ENCODE measurements at places on chromosomes 5 and 9. TPM values are rescaled to one million over a fixed set of nuclear protein-coding genes. Genes with fewer than 3 reads are reported as not detected.
A peak's percentile ranks its signal among the peaks of the same experiment; 100 is the strongest.

SHROOM1 gene
- total RNA-seq: 8.2 TPM

STPG3 gene
- not detected for total RNA-seq

DNA sequence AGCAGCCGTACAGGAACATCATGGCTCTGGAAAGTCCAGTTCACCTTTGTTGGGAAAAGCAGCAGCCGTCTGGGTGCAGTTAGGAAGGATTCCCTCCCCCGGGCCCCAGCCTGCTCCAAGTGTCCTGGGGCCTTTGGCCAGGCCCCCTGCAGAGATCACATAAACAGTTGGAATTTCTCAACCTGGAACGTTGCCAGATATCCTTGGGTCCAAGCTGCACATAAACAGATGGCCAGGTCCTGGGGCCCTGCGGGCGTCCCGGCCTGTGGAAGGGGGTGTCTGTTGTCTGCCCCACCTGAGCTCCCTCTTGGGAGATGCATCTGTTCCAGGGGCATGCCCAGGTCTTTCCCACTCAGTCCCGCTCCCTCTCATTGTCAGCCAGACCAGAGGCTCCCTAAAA is 92.7 kb downstream of the COL5A1 start:
- no peak for DNase-seq

- DNase-seq: no peak
Measured at GRCh38 chr5:25481463-25481862, 836.7 kb upstream of the CDH10 start.

DNA sequence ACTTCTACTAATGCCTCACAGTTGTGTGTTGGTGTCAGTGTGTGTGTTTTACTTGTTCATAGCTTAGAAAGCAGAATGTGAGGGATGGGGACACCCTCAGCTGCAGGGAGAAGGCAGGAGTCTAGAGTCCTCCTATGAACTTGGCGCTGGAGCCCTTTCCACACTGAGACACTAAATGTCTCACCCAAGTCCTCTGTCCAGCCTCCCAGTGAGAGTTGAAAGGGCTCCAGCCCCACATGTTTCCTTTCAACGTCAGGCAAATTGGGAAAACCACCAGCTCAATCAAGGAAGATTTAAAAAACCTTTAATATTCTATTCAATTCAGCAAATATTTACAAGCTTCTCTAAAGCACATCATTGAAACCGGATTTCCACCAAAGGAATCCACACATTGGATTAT is 167.6 kb upstream of the MSX2 start:
- DNase-seq: no peak

DNA sequence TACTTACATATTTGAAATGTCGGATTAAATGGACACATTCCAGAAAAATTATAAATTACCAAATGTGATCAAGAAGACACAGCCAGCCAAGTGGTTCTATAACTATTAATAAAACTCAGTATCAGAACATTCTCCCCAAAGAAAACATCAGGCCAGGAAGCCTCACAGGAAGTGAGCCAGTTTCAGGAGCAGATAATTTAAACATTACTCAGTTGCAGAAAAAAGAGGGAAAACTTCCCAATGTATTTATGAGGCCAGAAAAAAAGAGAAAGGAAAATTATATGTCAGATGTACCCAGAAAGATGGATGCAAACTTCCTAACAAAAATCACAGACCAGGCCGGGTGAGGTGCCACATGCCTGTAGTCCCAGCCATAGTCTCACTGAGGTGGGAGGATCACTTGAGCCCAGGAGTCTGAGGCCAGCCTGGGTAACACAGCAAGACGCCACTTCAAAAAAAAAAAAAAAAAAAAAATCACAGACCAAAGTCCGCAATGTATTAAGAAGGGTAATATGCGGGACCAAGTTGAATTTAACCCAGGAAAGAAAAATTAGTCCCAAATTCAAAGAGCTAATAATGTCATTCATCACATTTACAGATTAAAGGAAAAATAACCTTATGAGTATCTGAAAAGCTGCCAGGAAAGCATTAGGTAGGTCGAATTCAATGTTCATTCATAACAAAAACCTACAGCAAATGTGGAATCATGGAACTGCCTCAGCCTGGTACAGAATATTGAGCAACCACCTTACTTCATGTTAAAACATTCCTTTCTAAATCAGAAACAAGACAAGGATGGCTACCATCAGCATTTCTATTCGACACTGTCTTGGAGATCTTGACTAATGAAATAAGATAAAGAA is 37.2 kb upstream of the NRARP start:
- no peak for DNase-seq

RASGRF2 gene
- total RNA-seq: 1.1 TPM

- DNase-seq: no peak
Measured at GRCh38 chr5:1474866-1475543, 29.8 kb upstream of the SLC6A3 start.

GRCh38 chr5:176716320-176716719 is 69.0 kb downstream of the TSPAN17 start:
- DNase-seq: peak; percentile 82

PIP5K1B gene
- 0.09 TPM for total RNA-seq

- no peak for DNase-seq
Measured at GRCh38 chr9:93577975-93578682, 1.7 kb downstream of the PHF2 start.

GRCh38 chr5:179836225-179837019 is 15.7 kb downstream of the SQSTM1 start:
- peak; percentile 64 for DNase-seq

DNA sequence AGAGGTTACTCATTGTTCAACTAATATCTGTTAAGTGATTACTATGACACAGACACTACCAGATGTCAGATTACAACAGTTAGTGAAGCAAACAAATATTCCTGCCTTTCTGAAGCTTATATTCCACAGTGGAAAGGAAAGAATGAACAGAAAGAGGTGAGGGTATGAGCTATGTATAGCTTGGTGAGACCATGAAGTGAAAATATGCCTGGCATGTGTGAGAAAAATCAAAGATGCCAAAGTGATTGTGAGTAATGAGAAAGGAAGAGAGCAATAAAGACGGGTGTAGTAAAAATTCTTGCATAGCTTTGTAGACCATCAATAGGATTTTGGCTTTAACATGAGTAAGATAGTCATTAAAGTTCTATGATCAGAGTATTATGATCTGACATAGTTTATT is 734.5 kb upstream of the NUDT12 start:
- DNase-seq: no peak

GRCh38 chr5:43315682-43316081 is 2.5 kb upstream of the HMGCS1 start:
- no peak for DNase-seq

DNA sequence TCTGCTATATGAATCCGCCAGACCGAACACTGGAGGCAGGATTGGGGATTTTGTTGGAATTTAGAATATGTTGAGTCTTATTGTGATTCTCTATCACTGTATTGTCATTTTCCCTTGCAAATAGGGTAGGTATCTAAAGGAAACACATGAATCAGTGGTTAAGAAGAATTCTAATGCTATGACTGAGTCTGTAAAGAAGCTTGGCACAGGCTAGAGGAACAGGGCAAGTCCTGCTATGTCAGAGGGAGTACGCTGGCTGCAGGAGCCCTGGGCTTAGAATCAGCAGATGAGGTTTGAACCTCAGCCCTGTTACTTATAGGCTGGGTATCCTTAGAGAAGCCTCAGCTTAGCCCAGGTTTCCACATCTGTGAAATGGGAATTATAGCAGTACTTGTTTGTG is 198.1 kb downstream of the NR3C1 start:
- peak; percentile 90 for DNase-seq

- DNase-seq: peak; percentile 41
Measured at GRCh38 chr9:69120380-69121154, 53.5 kb upstream of the TJP2 start.

GRCh38 chr5:40452874-40453624 is 226.7 kb upstream of the PTGER4 start:
- no peak for DNase-seq

RAB3C gene
- 0.91 TPM for total RNA-seq

DNA sequence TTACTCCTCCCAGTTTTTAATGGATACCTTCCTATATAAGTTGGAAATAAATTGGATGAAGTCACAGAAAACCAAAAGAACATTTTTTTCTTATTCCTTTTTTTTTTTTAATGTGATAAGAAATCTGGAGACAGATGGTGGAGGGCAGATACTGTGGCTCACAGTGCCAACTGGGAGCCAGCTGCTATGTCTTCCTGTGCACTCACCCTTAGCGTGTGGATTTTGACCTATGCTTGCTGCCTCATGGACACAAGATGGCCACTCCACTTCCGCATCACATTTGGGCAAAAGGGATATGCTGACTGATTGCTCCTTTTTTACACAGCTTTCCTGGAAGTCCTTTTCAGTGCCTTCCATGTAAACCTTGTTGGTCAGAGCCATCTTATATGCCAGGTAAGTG is 342.6 kb downstream of the MAN2A1 start:
- no peak for DNase-seq

GRCh38 chr9:127796225-127796813 is 6.4 kb upstream of the FPGS start:
- peak; percentile 61 for DNase-seq

DNA sequence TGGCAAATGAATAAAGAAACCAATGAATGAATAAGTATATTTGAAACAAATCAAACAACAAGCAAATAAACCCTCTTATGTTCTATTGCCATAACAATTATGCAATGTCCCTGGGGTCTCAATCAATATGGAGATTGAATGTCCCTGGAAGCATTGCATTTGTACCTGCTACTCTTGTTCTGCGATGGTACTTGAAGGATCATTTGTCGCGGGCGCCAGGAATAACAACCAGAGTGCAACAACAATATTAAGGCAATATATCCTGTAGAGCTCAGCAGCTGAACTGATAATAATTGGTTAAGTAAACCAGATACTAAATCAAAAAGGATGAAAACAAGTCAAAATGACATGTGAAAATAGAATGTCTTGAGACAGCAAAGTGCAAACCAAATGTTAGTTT is 1001.9 kb upstream of the NUDT12 start:
- no peak for DNase-seq

- no peak for DNase-seq
Measured at GRCh38 chr9:115401756-115402327, 283.9 kb upstream of the TNC start.

FAM114A2 gene
- 23.8 TPM for total RNA-seq

TRIM7 gene
- total RNA-seq: 6.7 TPM

LCN6 gene
- not detected for total RNA-seq

TMEM171 gene
- 1.5 TPM for total RNA-seq

Data from Daoy (cell line).